ENCODE measurements at places on chromosomes 12 and 14.

DNA sequence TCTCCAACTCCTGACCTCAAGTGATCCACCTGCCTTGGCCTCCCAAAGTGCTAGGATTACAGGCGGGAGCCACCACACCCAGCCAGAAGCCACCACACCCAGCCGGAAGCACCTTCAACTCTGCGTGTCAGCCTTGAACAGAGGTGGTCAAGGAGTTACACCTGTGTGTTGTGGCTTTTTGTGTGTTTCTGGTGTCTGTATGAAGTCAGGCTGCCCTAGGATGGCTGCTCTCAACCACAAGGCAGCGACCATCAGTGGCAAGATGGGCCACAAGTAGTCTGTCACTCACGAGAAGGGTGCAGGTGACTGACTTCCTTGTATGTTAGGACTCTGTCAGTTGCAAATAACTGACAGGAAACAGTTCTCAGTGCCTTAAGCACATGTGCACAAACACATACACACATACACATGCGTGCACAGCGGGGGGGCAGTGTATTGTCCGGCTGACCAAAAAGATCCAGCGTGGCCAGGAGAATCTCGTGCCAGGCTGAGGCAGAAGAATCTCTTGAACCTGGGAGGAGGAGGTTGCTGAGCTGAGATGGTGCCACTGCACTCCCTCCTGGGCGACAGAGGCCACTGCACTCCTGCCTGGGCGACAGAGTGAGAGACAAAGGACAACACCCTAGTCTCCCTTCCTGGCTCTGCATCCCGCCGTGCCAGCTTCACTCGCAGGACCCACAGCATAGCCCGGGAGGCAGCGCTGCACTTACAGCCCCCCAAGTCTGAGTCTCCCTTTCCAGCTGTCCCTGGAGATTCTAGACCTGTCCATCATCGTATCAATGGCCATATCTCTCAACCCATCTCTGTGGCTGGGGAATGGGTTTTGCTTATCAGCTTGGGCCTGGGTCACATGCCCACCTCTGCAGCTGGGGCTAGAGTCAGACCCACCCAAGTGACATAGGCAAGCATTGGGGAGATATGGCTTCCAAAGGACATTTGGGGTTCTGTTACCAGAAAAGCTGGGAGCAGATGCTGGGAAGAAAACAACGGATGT lies 13.7 kb downstream of the P2RX4 start:
- DNase-seq, result no peak

DNA sequence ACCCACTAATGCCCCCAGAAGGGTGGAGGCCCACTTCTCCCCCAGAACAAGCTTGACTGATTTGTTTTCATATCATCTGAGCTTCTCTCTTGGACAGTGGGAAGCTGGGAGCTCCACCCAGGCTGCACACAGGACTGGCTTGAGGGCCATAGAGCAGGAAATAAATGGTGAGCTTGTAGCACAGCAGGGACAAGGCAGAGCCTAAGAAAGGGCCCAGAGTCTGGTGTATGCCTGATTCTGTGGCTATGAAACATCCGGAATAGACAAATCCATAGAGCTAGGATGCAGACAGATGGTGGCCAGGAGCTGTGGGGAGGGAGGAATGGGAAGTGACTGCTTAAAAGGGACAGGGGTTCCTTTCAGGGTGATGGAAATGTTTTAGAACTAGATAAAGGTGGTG lies 79.0 kb downstream of the ARL6IP4 start:
- no peak for DNase-seq

- DNase-seq, result no peak
These were observed 267.2 kb downstream of the PAWR start for GRCh38 chr12:79423560-79423959.

GRCh38 chr14:36324897-36325296 lies 4.5 kb upstream of the MBIP start:
- no peak for DNase-seq

DNA sequence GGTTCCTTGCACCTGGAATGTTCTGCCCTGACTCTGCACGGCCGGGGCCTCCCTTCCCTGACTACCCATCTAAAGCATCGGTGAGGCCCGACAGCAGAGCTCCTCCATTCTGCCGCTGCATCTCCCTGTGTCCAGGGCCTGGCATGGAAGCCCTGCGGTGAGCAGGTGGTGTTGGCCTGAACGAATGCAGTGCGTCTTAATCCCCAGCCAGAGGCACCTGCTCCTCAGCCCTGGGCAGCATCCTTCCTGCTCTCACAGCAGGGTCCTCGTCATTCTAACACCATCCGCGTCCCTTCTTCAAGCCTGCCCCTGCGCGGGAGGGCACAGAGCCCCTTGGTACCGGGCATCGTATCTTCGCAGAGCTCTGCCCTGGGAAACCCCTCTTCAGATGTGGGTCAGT lies 15.4 kb downstream of the BEGAIN start:
- DNase-seq, result no peak

DNA sequence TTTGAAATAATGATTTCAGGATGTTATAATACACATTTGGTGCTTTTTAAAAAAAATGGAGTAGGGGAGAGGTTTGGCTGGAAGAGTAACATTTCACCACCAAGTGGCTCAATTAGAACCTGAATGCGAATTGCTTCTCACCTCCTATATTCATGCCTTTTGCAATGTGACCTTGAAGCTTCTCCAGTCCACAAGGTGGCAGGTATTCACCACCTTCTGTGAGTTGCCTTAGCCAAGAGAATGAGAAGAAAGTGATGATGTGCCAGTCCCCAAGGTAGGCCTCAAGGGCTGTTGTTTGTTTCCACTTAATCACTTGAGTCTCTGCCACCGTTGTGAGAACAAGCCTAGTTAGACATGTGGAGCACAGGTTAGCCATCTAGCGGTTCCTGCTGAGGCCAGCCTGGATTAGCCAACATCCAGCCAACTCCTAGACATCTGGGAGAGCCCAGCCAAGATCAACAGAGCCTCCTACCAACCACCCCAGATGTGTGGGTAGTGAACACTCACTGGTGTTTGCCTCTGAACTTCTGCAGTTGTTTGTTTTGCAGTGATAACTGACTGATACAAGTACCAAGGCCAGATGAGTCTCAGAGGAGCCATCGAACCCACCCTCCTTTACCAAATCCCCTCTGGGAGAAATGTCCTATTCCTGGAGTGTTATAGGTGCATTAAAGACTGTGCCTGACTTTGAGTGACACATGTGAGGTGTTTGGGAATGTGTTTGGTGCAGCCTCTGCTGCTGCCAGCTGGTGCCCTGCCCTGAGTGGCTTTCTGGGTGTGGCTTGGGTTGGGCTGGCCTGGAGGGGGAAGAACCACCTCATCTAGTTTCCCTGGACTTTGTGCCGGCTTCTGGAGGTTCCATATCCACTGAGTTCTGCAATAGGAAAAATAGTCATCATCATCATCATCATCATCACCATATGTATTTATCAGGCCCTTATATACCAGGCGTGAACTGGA lies 132.5 kb upstream of the RFLNA start:
- DNase-seq, result no peak

DNA sequence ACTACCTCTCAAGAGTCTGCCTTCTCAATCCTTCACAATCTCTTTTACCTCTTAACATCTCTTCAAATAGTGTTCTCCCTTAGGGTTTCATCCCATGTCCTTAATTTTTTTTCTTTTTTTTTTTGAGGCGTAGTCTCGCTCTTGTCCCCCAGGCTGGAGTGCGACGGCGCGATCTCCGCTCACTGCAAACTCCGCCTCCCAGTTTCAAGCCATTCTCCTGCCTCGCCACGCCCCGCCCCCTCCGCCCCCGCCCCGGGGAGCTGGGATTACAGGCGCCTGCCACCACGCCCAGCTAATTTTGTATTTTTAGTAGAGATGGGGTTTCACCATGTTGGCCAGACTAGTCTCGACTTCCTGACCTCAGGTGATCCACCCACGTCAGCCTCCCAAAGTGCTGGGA lies 7.0 kb upstream of the BCAT1 start:
- no peak for DNase-seq

- no peak for DNase-seq
These were observed 20.2 kb downstream of the ATXN2 start for GRCh38 chr12:111578971-111579340.

DNA sequence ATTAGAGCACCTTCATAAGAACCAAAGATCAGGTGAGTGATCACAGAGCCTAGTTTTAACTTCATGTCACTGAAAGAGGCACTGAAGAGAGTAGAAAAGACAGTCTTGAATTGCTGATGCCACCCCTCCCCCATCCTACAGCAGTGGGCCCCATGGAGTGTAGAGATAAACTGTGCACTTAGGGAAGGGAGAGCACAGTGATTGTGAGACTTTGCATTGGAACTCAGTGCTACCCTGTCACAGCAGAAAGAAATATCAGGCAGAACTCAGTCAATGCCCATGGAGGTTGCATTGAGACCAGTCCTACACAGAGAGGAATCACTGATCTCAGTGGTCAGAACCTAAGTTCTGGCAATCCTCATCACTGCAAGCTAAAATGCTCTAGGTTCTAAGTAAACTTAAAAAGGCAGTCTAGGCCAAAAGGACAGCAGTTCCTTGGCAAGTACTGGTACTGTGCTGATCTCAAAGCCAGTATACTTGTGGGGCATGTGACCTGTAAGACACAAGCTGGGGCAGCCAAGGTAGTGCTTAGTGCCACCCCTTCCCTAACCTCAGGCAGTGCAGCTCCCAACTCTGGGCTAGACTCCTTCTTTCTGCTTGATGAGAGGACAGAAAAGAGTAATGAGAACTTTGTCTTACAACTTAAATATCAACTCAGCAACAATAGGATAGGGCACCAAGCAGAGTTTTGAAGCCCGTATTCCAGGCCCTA lies 94.1 kb downstream of the FSCB start:
- no peak for DNase-seq

DNA sequence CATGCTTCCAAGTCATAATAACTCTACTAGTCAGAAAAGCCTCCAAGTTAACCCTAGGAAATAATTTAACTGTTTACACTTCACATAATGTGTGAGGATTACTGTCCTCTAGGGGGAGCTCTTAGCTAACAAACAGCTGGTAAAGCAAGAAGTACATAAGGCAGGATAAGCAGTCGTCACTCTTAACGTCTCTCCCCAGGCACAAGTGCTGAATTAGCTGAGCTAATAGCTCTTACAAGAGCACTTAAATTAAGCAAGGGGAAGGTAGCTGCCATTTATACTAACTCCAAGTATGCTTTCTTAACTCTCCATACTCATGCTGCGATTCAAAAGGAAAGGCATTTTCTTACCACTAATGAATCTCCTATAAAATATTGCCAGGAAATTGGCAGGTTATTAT lies 79.3 kb upstream of the TSPAN11 start:
- DNase-seq, result no peak

DNA sequence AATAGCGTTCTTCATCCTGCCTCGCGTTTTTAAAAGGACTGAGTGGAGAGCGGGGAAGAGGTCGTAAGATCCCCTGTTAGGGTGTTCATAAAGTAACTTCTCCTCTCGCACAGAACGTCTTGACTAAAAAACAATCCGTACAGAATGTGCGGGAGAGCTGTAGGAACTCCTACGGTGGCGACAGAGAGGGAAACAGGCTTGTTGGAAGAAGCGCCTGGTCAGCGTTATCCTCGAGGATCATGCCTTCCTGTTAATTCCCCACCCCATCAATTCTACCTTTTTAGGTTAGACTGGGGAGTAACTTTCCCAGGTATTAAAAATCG lies 399 bp upstream of the WASHC4 start:
- DNase-seq, result no peak

All from activated CD4-positive, alpha-beta T cell treated with anti-CD3 and anti-CD28 coated beads, Interleukin-2, amount 50 U/mL, for 1 hour (primary cell).